Stimulated activated naive CD8-positive, alpha-beta T cell treated with anti-CD3 and anti-CD28 coated beads, Interleukin-15, amount 100 ng/mL, for 72 hours (primary cell): ENCODE measurements at places on chromosomes 1 and 21.

DNA sequence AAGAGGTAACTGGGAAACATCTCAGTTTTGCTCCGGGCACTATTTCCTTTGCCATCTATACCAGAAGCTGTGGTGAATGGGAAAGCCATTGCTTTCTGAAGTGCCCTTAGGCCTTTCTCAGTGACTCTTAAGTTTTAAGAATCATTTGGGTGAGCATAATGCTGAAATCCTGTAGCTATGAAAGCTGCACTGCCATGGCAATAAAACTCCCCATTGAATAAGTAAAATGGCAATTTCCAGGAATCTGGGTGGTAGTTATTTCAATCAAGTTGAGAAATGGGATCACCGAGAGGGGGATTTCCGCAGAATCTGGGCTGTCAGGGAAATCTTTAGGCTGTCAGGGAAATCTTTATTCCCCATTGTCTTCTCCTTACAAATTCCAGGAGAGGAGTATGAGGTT, 26.8 kb upstream of the MACF1 start:
- DNase-seq = no peak

DNA sequence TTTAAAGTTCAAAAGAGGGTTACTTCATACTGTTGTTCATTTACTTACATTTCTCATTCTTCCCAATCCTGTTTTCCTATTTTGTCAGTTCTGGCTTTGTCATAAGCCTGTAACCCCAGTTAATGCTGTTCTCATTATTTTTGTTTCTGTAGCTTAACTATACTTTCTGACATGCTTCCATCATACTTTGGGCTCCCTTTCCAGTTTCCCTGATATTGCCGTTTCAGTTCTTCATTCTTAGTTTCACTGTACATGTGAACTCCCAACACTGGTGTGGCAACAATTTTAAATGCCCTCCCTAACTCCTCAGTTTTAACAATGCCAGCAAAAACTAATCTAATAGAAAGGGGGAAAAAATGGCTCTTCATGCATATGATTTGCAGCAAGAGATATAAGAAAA, 456.7 kb downstream of the LMO4 start:
- DNase-seq = no peak

- DNase-seq = no peak
Measured at GRCh38 chr21:28654406-28654805, 338.3 kb downstream of the LTN1 start.

DNA sequence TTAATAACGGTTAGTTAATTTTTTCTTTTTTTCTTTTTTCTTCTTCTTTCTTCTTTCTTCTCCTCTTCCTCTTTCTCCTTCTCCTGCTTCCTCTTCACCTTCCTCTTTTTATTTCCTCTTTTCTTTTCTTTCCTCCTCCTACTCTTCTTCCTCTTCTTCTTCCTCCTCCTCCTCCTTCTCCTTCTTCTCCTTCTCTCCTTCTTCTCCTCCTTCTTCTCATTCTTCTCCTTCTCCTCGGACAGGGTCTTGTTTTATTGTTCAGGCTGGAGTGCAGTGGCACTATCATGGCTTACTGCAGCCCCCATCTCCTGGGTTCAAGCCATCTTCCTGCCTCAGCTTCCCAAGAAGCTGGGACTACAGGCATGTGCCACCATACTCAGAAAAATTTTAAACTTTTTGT, 13.4 kb upstream of the ACBD3 start:
- DNase-seq = no peak

- DNase-seq = no peak
Measured at GRCh38 chr1:41847733-41848132, 71.0 kb downstream of the HIVEP3 start.

DNA sequence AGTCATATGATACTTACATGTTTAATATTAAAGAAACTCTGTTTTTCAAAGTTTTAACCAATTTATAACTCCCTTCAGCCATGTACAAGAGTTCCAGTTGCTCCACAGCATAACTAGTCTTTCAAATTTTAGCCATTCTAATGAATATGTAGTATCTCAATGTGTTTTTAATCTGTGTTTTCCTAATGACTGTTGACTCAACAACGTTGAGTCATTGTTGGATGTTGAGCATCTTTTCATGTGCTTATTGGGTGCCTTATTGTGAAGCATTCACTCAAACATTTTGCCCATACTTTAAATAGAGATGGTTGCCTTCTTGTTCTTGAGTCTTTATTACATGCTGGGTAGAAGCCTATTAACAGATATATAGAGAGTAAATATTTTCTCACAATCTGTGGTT, 240.2 kb upstream of the LYPLAL1 start:
- DNase-seq = no peak

- DNase-seq = no peak
Measured at GRCh38 chr1:214694769-214695168, 91.8 kb downstream of the CENPF start.

DNA sequence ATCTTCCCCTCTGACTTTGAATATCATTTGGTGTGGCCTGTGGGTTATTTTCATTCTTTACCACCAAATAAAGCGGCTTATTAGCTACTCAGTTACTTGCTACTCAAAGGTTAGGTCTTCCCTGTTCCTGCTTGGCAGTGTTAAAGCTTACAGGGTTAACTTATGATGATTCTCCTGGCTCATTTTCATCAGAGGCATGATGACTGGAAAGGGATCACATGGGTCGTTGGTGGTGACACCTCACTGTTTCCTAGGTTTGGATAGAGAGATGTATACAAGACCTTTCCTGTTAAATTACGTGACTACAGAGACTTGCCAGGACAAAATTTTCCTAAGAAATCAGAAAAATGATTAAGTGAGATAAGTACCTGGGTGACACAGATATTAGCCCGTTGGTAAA, 27.4 kb downstream of the MRPS6 start:
- DNase-seq = no peak

DNA sequence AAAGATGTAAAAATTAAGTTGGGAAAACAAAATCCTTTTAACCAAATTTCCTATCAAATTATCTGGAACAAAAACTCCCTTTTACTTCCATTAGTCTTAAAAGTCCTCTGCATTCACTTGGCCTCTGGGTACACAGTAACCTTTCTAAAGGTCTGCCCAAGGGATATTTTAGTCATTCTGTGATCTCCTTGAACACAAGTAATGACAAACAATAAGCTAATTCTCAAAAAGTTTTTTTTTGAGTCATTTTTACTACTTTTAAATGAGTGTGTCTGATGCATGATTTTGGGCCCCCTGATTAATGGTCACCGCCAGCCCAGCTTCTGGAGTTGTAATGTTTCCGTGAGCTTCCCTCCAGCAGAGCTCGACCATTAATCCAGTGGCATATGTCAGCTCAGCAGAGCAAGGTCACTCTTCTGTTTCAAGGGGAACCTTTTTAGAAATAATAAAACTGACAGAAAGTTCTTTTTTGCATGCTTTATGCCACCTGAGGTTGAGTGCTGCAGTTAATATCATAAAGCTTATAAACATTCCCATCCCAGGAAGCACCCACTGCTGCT, 14.3 kb downstream of the SAMSN1 start:
- no peak for DNase-seq

DNA sequence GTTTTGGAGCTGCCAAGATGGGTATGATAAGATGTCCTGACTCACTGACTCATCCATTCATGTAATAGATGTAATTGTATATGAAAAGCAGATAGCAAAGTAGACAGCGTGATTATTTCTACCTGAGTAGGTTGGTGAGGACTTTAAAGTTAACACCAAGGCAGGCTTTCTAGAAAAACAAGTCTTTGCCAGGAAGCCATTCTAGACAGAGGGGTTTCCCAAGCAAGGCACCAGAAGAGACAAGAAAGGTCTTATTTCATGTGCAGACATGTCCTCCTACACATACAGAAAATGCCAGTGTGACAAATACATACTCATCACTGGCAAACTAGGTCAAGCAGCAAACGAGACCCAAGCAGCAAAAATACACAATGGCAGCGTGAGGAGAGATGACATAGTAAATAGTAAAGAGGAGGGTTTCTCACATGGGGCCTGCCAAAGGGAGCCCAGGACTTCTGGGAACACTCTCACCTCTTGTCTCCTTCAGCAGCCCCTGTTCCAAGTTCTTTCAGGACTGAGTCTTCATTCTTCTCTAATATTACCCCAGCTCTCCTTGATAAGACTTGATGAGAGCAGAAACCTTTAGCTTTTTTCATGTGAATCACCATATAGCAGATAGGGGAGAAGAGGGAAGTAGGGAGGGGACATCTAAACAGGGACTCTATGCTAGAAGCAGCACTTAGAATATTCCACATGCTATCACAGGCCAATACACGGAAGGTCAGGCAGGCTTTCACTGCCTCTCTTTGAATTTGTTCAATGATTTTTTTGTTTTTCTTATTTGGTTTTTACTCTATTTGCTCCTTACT, 114.6 kb upstream of the ATP1B1 start:
- DNase-seq = peak; percentile 24

- no peak for DNase-seq
Measured at GRCh38 chr1:67544921-67545320, 114.7 kb upstream of the SERBP1 start.

GRCh38 chr1:52238887-52239707, 97.2 kb downstream of the ZFYVE9 start:
- DNase-seq = no peak

DNA sequence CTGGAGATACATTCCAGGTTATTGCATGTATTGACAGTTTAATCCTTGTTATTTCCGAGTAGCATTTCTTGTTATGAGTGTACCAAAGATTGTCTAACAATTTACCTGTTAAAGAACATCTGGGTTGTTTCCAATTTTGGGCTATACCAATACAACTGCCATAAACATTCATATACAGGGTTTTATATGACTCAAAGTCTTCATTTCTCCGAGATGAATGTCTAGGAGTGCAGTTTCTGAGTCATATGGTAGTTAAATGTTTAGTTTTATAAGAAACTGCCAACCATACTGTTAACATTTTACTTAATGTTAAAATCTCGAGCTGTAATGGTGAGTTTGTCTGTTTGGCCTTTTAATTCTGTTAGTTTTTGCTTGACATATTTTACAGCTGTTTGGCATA, 10.0 kb downstream of the RAB4A start:
- DNase-seq = no peak

DNA sequence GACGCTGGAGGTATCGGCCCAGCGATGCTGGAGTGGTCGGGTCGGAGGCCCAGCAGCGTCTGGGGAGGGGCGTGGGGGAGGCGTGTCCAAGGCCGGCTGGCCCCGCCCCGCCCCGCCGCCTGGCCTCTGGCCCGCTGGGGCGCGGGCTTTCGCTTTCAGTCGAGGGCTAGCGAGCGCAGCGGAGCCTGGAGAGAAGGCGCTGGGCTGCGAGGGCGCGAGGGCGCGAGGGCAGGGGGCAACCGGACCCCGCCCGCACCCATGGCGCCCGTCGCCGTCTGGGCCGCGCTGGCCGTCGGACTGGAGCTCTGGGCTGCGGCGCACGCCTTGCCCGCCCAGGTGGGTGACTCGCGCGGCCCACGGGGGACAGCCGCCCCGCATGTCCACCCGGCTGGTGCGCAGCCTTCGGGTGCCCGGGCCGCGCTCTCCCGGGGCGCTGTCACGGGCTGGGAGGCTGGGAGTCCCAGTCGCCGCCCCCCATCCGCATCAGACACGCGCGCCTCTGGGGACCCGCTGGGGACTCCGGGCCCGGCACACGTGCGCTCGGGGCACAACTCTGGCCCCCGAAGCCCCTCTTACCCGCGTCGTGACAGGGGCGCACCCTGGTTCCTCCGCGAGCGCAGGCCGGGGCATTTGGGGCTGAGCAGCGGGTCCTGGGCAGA, at the start of gene TNFRSF1B:
TSS of gene TNFRSF1B (plus strand) at position 158 of the 659 bp plus-strand sequence. CDS start at position 259, 101 bp downstream.
- peak; percentile 72 for DNase-seq

DNA sequence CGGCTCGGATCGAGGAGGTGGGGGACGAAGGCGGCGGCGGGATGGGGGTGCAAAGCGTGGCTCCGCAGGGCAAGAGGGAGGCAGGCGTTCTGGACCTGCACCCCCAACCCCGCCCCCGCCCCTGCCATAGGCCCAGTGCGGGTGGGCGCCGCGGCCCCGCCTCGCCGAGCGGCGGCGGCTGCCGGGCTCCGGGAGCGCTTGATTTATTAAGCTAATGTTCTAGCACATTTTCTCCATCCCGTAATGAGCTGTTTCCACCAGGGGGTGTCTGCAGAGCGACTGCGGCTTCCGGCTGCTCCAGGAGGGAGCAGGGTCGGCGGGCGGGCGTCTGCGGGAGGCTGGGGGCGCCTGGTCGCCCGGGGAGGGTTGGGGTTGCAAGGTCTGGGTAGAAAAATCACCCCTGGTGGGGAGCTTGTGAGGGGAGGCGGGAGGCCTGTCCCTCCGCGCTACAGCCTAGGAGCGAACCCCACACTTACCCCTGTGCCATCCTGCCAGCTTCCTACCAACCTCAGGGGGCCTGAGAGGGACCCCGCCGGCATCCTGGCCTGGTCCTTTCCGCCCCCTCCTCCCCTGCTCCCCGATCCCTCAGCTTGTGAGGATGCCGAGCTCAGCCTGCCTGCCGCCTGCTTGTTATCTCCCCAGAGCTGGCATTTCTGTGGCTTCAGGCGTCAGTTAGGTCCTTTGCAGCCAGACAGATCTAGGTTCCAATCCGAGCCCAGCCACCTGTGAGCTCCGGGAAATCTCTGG, 48.5 kb upstream of the ACOT11 start:
- peak; percentile 42 for DNase-seq

DNA sequence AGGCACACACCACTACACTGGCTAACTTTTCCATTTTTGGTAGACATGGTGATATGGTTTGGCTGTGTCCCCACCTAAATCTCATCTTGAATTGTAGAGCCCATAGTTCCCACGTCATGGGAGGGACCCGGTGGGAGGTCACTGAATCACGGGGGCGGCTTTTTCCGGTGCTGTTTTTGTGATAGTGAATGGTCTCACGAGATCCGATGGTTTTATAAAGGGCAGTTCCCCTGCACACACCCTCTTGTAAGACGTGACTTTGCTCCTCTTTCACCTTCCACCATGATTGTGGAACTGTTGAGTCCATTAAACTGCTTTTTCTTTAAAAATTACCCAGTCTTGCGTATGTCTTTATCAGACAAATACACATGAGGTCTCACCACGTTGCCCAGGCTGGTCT, 1.3 kb upstream of the FTCD start:
- no peak for DNase-seq

DNA sequence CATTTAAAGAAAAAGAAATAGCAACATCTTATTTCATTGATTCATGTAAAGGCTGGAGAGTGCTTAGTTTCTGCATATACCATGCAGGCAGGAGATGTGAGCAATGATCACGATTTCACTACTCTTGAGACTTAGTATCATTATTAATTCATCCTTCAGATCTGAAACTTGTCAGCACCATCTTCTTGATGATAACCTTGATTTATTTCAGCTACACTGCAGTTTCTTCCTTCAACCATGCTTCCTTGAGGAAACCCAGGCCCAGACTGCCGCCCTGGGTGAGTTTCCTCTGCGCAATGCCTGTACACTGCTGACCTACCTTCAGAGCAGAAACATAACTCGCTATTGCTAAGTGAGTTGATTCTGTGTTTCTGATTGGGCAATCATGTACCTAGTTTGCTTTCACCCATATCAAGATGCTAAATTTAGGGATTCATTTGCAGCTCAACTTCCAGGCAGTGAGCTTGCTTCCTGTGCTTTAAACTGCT, 13.5 kb upstream of the BCL10 start:
- DNase-seq = no peak

- DNase-seq = no peak
Measured at GRCh38 chr1:89271341-89272015, 1.2 kb downstream of the GBP5 start.
